SJSA1 (cell line): ENCODE measurements at places on chromosomes 7 and 10.

- no peak for DNase-seq
These were observed 2.5 kb downstream of the SLK start for GRCh38 chr10:103969436-103969835.

DNA sequence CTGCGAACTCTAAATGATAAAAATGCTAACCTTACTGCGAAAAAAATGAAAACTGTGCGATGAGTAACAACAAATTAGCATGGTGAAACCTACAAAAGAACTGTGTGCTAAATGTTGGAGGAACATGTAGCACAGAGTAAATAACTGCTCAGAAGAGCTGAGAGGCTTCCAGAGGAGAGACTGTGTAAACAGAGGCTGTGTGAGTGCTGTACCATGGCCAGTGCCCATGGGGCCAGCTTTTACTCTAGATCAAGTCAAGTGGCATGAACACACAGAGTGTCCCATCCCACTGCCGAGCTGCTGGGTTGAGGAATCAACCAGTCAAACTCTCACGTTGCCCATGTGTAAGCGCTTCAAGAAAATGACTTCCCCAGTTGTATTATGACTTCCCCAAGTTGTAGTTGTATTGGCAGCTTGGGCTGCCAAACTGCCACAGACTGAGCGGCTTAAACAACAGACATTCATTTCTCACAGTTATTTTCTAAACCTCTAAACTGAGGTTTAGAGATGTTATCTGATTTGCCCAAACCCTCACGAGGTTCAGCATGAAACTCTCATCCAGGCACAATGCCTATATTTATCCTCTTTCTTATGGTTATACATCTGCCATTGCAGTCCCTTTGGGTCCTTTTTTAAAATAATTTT is 270.7 kb downstream of the ABCA13 start:
- no peak for DNase-seq

DNA sequence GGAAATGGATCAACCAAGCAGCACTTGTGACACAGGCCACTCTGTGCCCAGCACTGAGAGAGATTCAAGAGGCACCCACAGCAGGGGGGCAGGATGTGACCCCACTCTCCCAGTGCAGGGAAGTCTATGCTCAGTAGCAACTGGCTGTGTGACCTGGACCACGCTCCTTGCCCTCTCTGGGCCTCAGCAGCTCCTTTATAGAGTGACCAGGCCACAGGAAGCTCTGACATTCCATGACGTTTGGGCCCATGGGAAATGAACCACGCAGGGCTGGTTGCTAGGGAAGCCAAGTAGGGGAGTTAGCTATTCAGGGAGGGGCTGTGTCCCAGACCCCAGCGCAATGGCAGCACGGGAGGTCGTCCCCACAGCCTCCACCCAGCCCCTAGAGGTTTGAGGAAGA is 232.6 kb downstream of the USP6NL start:
- no peak for DNase-seq

DNA sequence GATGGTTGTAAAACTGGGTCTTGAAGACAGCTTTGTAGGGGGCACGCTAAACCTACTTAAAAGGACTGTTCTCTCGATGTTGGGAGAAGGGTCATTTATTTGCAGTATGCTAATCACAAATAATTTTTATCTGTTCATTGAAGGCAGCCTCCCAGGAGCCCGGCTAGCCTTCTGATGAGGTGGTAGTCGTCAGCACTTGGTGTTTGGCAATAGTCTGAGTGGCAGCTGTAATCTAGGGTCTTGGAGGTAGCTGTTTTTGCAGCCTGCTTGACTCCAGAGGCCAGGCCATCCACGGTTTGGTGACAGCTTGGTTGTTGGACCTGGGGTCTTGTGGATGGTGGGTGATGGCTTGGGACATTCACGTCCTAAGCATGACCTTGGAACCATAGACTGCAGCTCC is 2.2 kb downstream of the GTF2IRD1 start:
- DNase-seq: no peak

DNA sequence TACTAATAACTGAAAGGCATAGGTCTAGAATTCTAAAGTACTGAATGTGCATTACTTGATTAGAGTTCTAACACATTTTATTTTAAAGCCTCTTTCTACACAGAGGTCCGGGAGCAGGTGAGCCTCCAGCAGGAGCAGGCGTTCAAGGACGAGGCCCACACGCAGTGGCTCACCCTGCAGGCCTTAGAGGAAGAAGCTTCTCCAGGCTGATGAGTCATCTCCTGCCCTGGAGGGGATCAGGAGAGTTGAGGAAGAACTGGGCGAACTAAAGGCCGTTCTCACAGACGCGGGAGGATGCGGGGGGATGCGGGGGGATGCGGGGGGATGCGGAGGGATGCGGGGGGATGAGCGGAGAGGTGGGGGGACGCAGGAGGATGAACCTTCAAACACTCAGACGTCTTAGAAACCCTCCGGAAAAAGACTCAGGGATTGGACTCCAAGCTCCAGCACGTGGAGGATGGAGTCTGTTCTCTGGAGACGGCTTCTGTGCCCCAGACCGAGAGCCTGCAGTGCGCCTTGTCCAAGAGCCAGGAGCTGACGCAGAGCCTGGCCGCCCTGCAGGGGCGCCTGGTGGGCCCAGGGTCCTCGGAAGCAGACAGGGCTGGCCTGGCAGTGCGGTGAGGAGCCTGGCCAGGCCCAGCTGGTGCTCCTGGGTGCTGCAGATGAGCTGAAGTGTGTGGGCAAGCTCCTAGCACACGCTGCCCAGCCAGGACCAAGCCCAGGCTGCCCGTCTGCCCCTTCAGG is 433.7 kb upstream of the TPK1 start:
- no peak for DNase-seq

GRCh38 chr7:129829737-129830631 is 122.8 kb downstream of the UBE2H start:
- DNase-seq: peak; percentile 75

DNA sequence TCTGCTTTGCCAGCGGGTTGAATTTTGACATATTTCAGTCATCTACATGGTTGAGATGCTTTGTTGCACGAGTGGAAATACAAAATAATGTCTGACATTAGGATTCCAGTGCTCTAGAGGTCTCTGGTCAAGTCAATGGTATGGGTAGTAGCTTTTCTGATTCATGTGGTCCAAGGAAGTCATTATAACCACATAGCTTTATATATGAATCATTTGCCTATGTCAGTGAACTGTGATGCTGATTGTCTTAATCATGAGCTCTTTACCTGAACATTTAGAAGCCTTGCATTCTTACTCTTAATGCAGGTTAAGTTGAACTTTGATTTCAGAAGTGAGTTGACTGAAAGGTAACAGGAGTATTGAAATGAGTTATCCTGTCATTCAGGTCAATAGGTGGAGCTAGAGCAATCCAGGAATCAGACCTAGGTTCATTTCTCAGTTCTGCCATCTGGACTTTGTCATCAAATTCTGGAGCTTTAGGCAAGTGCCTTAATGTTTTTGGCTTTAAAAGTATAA is 3.3 kb downstream of the MAPK8 start:
- DNase-seq: peak; percentile 61

DNA sequence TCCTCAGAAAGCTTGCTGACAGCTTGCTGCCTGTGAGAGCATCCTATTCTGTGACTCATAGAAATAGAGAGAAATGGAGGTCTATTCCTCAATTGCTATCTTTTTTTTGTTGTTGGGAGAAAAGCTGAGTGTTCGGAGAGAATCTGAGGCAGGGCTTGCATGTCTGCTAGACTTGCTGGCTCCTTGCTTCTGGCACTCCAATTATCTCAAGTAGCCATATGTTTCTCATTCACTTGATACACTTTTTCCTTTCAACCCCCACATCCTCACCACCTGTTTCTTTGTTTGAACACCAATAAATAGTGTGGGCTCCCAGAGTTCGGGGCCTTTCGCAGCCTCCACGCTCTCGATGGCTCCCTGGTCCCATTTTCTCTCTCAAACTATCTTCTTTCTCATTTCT is 172.2 kb downstream of the SH2D4B start:
- DNase-seq: no peak

GRCh38 chr10:125455855-125456254 is 227.1 kb downstream of the TEX36 start:
- DNase-seq: no peak

DNA sequence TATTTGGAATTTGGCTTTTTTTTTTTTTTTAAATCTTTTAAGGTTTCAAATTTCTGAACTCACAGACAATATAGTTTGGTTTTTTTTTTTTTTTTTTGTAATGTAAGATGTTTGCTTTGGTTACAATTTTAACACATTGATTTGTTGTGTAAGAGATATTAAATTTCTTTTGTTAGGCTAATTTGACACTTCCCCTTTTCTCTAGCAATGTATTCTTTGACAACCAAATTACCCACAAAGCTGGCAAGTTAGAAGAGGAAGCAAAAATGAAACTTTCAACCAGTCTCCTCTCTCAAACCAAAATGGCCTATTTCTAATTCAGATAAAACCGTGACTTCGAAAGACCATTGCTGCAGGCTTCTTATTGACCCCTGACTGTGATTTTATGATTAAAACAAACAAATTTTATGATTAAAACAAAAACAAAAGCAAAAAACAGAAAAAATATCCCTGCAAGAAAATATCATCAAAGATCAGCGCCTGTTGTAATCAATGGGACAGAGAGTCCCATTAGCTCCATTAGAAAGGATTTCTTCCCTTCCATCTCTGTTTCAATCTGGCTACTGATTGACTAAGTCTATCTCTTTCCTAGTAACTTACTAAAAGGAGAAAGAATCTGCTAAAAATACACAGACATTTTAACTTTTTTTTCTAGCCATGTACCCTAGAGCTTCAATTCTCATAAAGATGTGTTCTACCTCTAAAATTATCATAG is 489.2 kb downstream of the MDFIC start:
- DNase-seq: no peak

DNA sequence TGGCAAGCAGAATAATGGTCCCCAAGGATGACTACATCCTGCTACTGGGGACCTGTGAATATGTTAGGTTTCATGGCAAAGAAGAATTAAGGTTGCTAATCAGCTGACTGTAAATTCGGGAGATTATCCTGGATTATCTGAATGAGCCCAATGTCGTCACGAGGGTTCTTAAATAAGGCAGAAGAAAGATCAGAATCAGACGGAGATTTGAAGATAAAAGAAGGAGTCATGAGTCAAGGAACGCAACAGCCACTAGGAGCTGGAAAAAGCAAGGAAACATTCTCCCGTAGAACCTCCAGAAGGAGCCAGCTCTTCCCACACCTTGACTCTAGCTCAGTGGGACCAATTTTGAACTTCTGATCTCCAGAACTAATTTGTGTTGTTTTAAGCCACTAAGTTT is 82.9 kb upstream of the APBB1IP start:
- no peak for DNase-seq

GRCh38 chr7:97873606-97874005 is 1.4 kb upstream of the ASNS start:
- no peak for DNase-seq

- DNase-seq: no peak
These were observed 61.1 kb upstream of the EZH2 start for GRCh38 chr7:148944935-148945934.

GRCh38 chr7:79332091-79332490 is 121.4 kb downstream of the MAGI2 start:
- no peak for DNase-seq

- no peak for DNase-seq
These were observed 210.9 kb downstream of the RNLS start for GRCh38 chr10:88372051-88372715.

DNA sequence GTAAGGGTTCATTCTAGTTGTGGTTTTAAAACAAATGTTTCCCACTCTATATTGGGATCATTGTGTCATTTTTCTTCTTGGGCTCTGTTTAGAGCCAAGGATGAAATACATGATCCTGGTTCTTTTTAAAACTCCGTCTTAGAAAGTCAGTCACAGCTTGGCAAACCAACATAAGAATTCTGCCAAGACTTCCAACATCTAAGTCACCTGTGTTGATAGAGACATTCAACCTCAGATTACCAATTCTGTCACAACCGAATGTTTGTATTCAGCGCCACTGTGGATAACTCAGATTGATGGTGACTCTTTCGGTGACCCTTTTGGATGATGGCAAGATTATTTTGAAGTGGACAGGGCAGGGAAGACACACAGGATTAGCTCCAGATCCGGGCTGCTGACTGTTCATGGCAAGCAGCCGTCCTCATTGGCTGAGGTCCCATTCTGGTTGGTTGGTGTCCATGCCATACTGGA is 255.4 kb downstream of the ARHGAP21 start:
- no peak for DNase-seq

- DNase-seq: no peak
These were observed 21.4 kb downstream of the SLC25A13 start for GRCh38 chr7:96300502-96300901.

- DNase-seq: no peak
These were observed 238.1 kb upstream of the AOAH start for GRCh38 chr7:36962367-36962766.

- no peak for DNase-seq
These were observed 10.7 kb upstream of the OGA start for GRCh38 chr10:101828766-101829551.

- DNase-seq: peak; percentile 63
These were observed 15.6 kb downstream of the ATG9B start for GRCh38 chr7:151008511-151009323.

DNA sequence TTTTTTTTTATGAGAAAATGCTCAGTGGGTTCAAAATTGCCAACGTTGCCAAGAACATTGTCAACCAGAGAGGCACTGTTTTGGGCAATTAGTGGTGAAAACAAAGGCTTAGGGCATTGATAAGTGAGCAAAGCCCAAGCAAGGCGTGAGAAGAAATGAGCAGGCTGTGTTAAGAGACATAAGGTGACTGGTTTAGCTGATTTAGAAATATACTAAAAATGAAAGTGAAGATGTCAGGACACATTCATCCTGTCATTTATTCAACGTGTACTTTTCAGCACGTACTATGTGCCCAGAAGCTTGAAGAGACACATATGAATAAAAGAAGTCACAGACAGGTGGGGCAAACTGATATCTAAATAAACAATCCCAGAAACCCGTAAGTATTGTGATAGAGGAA is 31.8 kb downstream of the AOAH start:
- DNase-seq: no peak

DNA sequence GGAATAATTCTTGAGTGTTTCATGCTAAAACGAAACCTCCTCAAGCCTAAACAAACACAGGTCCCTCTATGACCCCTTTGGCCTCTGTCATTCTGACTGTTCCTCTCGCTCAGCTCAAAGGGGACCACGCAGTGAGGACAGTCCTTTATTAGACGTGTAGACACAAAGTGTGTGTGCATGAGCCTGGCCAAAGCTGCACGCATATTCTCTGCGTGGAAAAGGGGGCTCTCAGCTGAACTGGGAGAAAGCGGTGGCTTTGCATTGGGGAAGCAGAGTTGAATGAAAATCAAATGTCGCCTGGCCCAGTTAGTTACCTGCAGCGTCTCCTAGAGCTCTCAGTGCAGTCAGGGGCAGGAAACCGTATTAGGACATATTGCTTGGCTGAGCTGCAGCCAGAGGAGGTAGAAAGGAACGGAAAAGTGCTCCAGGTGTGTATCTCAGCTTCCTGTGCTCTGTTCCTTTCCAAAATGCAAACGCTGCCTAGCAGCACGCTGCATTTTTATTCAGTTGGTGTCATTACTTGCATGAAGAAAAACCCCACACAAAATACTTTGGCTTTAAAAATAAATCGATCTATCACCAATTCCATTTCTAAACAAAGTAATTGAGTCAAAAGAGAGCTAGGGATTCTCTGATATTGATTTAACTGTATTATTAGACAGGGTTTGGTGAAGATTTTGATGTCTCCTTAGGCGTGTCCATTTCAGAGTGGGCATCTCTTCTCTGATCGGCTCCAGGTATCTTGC is 4.9 kb downstream of the GATA3 start:
- DNase-seq: no peak
